Activated T-cell treated with anti-CD3 and anti-CD28 coated beads, Interleukin-2, amount 50 U/mL, for 48 hours (primary cell): ENCODE measurements at places on chromosomes 12 and 14.

- DNase-seq = no peak
Observed at GRCh38 chr12:49959685-49960473, 1.8 kb upstream of the AQP5 start.

GRCh38 chr12:7514416-7514815, 10.8 kb upstream of the CD163 start:
- no peak for DNase-seq

DNA sequence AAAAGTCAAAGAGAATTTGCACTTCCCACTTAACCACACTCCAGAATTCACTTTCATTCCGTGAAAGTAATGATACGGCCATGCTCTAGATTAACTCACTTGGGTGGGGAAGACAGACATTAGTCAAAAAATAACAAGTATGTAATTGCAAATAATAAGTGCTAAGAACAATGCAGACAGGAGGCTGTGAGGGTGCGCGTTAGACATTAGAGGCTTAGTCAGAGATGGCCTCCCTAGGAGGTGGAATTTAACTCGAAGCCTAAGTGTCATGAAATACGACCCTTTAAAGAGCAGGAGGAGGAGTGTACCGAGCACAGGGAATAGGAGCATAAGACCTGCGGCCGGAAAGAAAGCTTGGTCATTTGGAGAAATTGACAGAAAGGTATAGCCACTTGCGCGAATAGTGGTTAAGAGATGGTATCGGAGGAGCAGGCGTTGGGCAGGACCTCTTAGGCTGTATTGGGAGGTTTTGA, 628 bp downstream of the SNRPF start:
- peak; percentile 45 for DNase-seq

DNA sequence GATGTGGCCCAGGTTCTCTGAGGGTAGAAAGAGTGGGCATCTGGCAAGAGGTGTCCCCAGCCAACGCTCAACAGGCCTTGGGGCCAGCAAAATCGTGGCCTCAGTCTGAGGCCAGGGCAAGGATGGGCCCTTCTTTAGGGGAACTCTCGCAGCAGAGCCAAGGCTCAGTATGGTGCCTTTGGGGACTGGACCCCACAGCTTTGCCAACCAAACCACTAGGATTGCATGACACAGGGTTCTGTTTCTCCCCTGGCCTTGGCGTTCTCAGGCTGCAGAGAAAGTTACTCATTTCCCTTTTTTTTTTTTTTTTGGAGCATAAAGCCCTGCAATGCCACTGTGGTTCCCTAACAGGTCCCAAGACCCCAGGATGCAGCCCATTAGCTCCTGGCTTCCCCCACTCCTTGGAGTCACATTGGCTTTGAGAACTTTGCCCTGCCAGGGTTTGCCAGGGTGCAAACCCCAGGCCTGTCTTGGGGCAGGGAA, 100.6 kb downstream of the LGMN start:
- no peak for DNase-seq

- DNase-seq = peak; percentile 10
Observed at GRCh38 chr14:105894125-105894977, 368.0 kb downstream of the TMEM121 start.

DNA sequence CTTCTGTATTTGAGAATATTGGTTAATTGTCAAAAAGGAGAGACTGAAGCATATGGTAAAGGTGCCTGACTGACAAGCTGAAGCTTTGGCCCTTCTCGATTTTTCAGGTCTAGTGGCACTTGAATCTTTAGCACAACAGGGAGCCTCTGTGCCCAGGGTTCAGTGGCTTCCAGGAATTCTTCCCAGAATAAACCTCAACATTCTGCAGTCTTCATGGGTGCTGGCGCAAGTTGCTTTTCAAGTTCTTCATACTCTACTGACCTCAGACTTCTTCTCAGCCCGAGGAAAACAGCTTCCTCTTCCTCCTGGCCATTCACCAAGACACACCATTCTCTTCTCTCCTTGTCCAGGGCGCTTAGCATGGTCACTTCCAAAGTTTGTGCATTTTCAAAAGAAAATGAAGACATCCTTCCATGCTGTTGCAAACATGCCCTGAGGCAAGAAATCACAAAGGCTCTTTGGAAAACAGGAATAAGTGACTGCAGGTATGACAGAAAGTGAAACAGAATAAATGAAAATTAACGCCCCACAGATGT, 89.9 kb downstream of the MGST1 start:
- DNase-seq = no peak

- DNase-seq = no peak
Observed at GRCh38 chr12:67352682-67353081, 83.5 kb downstream of the CAND1 start.

DNA sequence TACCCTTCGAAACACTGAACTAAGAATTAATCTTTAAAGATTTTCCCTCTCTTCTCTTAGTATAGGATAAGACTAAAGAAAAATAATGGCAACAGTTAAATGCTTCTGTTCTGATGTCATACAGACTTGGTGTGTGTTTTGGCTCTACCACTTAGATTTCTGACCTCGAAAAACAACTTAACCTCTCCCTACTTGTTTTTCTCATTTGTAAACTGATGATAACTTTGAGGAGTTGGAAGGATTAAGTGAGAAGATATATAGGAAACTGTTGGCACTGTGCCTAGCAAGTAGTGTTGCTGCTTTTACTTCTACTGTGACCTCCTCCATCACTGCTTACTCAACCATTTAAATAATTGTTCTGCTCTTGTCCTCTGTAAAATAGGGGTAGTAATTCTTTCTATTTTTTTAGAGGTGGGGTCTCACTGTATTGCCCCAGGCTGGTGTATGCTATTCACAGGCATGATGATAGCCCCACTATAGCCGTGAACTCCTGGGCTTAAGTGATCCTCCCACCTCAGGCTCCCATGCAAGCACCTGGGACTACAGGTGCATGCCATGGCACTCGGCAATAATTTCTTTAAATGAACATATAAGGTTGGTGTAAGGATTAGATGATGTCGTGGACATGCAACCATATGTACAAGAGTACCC, 22.4 kb downstream of the PALS1 start:
- no peak for DNase-seq

DNA sequence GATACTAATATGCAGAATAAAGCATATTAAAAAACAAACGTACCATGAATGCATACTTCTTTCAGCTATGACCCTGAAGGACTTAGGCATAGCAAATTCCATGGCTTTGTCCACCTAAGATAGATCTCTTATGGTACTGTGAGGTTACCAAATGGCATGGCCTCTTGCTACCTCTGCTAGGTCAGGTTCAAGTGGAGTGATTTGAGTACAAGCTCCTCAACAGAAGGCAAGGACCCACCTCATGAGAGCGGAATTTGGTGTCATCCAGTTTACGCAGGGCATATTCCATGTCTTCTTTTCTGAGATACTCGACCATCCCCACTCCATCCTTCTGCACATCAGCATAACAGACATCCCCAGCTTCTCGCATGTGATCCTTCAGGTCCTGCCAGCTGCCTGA, 5.8 kb downstream of the SRSF9 start:
- DNase-seq = no peak
